Activated CD4-positive, alpha-beta T cell treated with anti-CD3 and anti-CD28 coated beads for 48 hours (primary cell): ENCODE measurements at places on chromosomes 4 and X.

DNA sequence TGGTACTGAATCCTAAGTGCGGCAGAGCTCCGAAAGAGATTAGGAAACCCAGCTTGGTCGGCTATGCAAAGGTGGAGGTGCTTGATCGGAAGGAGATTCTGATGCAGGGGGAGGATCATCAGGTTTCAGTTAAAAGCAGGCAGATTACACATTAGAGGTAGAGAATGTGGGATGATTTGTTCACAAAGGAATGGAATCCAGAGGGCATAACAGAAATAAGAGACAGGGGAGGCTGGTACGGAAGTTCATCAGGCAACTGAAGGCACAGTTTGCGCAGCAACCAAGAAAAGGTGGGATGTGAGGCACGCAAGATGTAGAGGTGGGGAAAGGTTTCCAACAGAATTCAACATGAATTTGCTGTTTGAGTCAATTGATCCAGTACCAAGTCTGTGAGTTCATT, 424 bp upstream of the ZNF330 start:
- DNase-seq: no peak

DNA sequence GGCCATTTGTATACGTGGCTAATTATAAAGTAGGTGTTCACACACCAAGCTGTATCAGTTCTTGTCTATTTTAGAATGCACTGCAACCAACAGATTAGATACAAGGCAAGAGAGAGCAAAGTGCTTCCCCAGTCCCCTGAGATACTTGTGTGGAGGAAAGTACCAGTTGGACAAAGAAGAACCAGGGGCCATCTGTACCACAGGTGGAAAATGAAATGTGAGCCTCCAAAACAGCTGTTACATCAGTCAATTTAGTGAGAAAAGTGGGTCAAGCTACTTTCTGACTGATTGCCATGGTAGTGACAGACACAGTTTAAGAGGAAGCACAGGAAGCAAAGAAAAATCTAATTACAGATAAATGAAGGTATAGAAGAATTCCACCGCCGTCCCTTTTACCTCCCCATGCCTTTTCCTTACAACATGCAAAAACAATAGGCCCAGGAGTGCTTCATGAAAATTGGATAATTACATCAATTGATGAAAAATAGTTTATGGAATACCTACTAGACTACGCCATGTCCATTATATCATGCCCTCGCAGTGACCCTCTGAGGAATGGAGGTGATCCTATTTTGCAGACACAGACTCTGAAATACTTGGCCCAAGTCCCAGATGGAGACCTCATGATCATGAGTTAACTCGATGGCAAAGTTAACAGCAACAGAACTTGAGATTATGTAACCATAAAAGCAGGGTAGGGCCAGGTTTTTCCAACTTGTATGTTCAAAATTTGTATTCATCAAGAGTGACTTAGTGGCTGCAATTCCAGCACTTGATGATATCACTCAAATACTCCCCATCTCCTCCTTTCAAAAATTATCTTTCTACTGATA, 15.8 kb downstream of the SMPX start:
- DNase-seq: no peak

DNA sequence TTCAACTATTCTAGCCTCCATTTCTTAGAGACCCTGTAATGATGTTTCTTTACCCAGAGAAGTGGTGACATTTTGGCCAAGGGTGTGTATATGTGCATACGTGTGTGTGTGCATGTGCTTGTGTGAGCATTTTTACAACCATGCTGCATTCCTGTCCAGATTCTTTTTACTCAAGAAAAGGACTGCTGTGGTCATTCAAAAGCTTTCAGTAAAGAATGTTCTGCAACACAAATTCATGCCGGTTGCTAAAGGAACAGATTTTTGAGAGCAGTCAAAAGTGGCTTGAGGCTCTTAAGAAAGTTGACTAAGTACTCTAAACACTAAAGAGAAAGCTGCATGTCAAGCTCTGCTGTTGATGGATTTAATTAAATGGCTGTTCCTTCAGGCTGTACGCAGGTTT, 65.0 kb upstream of the FMR1 start:
- DNase-seq: no peak

DNA sequence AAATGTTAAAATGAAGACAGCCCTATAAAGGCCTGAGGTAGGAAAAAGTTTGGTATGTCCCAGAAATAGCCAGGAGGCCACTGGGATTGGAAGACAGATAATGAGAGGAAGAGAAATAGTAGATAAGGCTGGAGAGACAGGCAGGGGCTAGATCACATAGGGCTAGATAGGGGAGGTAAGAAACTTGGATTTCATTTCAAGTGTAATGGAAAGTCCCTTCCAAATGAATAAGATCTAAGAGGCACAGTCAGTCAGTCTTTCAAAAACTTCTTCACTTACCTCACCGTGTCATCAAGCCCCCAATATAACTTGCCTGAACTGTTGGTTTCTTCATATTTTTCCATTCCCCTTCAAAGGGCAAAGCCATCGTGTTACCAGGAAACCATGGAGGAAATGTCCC, 121.8 kb downstream of the SPCS3 start:
- DNase-seq: no peak
